Stimulated activated CD4-positive, alpha-beta T cell treated with anti-CD3 and anti-CD28 coated beads, Interleukin-1b, Interleukin-23, amount 100 ng/mL, for 1 hour (primary cell): ENCODE measurements at places on chromosomes 4 and X.

DNA sequence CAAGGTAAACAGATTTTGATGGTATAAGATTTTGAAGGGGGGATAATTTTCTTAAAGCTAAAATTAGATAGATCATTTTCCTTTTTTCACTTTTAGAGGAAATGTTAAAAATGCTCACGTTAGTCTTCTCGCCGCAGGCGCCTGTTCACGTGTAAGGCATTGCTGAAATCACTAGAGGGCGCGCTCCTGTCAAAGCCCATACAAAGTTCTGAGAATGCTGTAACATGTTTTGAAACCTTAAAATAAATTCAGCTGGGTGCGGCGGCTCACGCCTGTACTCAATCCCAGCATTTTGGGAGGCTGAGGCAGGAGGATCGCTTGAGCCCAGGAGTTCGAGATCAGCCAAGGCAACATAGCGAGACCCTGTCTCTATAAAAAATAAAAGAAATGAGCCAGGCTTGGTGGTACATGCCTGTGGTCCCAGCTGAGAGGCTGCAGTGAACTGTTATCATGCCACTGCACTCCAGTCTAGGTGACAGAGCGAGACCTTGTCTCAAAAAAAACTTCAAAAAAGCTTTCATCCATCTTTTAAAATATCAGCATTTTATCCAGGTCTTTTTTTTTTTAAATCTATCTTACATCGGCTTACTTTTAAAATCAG lies 138.0 kb downstream of the RBMX2 start:
- DNase-seq = no peak

GRCh38 chrX:104113222-104113965 lies 1.1 kb downstream of the ZCCHC18 start:
- no peak for DNase-seq

- no peak for DNase-seq
Observed at GRCh38 chr4:99205153-99205979, 13.7 kb downstream of the ADH6 start.

DNA sequence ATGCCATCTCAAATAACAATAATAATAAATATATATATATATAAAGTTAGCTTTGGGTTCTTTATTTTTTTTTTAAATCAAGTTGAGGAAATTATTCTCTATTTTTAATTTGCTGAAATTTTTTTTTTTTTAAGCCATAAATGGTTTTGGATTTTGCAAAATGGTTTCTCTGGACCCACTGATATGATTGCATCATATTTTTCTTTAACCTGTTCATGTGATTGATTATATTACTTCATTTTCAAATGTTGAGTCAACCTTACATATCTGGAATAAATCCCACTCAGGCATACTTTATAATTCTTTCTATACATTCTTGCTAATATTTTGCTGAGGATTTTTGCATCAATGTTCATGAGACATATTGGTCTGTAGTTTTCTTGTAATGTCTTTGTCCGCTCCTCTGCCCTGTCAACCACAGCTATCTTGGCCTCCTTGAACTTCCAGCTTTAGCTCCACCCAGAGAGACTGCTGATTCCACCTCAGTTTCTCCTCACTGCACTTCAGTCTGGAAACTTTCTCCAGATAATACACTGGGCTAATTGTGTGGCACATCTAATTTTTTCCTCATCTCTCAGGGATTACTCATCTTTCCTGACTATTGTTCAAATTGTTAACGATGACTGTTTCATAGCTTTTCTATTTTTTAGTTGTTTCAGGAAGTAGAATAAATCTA lies 160.9 kb upstream of the GIMD1 start:
- DNase-seq = no peak

DNA sequence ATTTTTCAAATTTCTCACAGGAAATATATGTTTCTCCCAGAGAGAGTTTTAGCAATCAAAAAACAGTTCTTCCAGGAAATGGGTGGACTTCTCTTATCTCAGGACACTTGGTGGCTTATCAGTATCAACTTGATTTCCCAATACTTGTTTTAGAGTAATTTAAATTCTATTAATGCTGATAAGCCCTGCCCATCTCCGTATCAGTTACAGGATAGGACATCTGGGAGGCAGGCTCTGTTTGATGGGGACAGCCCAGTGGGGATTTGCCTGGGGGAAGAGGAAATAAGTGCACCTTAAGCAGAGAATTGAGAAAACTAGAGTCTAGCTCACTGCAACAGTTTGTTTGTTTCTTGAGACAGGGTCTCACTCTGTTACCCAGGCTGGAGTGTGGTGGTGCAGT lies 43.2 kb upstream of the PDGFRA start:
- DNase-seq = no peak

- no peak for DNase-seq
Observed at GRCh38 chr4:74374561-74375327, 9.8 kb downstream of the EREG start.

DNA sequence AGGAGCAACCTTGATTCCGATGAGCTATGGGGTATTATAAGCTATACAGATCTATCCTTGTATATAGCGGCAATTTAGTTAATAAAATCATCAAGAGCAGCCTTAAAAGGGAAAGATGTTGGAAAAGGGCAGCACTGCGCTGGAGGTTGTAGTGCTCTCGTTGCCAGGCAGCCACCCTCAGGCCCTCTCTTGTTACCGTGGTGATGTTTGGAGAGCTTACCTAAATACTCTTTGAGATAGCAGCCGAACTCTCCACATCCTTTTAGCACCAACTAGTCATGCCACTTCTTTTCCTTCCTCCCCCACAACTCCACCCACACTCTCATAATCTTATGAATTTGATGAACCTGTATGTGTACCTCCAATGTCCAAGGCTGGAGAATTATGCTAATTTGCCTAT lies 3.8 kb upstream of the RADX start:
- DNase-seq = no peak

DNA sequence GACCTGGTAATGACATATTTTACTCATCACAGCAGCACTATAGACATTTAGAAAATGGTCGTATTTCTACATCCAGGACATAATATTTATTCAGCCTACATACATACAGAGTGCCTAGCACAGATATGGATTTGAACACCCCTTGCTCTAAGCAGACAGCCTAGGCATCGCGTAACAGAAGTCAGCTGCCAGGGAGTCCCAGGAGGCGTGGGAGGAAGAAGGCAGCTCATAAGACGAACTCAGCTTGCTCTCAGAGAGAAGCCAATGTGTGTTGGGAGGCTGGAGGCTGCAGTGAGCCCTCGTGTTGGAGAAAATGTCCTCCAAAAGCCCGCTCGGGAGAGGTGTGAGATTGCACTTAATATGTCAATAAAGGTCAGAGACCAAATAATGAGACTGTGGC lies 131.6 kb downstream of the BCOR start:
- no peak for DNase-seq

DNA sequence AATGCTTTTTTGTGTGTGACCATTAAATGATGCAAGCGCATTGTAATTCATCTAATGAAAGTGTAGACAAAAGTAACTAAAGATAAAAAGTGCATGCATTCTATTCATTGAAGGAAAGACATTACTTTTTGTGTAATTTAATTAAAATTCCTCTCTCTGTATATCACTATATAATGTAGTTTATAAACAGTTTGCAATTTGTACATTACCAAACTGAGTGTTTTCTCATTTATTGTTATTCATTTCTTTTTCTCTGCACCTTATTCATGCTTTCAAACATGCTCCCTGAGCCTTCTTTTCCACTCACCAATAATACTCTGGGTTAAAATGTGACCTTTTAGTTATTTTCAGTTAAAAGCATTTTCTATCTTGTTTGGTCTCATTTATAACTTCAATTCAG lies 713.7 kb upstream of the AADAT start:
- no peak for DNase-seq

- no peak for DNase-seq
Observed at GRCh38 chr4:152109531-152110509, 349.0 kb upstream of the GATB start.

GRCh38 chrX:111181951-111182350 lies 86.0 kb downstream of the PAK3 start:
- no peak for DNase-seq

DNA sequence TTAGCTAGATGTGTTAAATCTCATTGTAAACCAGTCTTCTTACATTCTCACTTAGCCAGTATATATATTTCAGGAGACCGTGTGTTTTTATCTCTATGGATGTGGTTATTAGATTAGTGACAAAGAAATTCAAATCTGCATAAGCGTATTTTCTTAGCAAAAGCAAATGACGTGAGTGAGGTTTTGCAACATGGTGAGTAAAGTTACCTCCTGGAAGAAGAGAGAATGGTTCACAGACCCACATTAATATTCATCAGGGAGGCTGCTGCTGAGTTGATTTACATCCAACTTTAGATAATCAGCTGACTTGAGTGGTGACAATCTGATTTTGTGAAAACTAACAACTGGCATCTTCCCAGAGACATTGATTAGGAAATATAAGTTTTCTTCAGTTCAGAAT lies 589.9 kb upstream of the GALNT7 start:
- no peak for DNase-seq

GRCh38 chrX:140762061-140762460 lies 52.5 kb downstream of the LINC00632 start:
- DNase-seq = no peak
